Activated T-cell treated with anti-CD3 and anti-CD28 coated beads, Interleukin-2, amount 50 U/mL, for 72 hours (primary cell): ENCODE measurements at places on chromosomes 3 and 15. TPM values are rescaled to one million over a fixed set of nuclear protein-coding genes. Genes with fewer than 3 reads are reported as not detected.
A peak's percentile ranks its signal among the peaks of the same experiment; 100 is the strongest.

DNA sequence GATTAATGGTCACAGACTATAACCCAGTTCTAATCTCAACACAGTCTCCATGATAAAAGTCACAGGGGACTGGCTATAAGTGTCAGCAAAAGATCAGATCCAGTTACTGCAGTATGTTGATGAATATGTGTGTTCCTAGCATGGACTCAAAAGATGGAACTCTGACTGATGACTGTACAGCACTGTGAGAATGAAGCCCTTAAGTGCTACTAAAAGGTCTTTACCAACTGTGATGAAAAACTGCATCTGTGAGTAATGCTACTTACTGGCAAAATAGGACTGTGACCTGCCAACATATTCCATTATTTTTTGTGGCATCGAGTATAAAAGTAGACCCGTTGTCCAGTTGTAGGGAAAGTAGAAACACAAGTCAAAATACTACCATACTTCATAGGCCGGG is 284.2 kb downstream of the ROBO2 start:
- no peak for DNase-seq

DNA sequence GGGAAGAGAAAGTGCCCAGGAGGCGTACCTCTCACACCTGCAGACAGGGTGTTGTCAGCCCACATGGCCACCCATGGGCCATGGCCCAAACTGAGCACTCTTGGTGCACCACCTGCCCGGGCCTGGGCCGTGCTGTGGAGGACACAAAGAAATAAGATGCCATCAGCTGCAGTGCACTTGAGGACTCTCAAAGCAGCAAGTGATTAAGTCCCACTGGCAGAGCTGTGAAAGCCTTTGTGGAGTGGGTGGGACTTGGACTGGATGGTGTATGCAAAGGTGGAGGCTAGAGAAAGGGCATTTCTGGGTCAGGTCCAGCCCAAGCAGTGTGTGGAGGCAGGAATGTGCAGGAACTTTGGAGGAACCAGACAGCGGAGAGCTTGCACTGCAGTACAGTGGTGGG is 122.3 kb downstream of the MEGF11 start:
- no peak for DNase-seq

GRCh38 chr3:101292027-101292426 is 28.3 kb downstream of the IMPG2 start:
- no peak for DNase-seq

DNA sequence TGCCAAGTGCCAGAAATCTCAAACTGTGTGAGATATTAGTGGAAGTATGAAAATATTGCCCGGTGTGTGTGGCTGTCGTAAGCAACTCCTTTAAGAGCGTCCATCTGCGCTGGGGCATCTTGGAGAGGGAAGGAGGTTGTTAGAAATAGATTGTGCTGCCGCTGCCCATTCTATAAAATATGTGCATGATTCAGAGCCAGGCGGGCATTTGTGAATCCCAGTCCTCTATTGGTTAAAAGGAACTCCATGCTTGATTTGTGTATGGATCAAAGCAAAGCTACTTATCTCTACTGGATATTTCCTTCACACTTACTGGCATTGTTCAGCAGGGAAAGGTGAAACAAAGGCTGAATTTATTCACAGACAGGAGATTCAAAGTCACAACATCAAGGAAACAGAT is 89.6 kb upstream of the SNRK start:
- no peak for DNase-seq

Gene CHRD
- not detected for total RNA-seq

- no peak for DNase-seq
Measured at GRCh38 chr3:134877788-134878187, 82.7 kb downstream of the EPHB1 start.

- no peak for DNase-seq
Measured at GRCh38 chr3:13193320-13194284, 120.4 kb upstream of the IQSEC1 start.

GRCh38 chr15:31333820-31334219 is 7.2 kb downstream of the KLF13 start:
- DNase-seq = no peak

- no peak for DNase-seq
Measured at GRCh38 chr3:113620091-113620490, 76.4 kb downstream of the USF3 start.

Gene ROPN1
- not detected for total RNA-seq

DNA sequence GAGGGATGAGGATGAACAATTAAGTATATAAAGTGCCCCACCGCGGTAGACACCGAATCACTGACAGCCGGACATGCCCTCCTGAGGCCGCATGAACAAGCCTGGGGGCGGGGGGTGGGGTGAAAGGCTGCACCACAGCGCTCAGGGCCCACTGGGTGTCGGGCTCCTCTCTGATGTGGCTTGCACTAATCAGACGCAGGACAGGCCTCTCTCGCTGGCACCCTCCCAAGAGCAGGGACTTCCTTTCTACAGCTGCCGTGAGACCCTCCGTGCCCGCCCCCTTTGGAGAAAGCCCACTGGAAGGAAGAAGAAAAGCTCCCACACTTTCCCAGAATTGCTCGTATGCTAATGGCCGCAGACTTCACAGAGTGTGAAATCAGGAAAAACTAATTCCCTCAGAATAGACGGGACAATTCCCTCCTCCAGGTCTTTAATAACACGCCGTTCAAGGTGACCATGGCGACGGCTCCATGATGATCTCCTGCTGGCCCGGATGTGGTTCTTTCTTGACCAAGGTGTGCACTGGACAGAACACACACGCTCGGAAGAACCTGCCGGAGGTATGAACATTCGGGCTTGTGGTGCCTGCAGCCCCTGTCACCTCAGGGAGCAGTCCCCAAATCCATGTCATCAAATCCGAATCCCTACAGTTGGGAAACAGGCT is 32.0 kb downstream of the IQSEC1 start:
- DNase-seq = no peak

DNA sequence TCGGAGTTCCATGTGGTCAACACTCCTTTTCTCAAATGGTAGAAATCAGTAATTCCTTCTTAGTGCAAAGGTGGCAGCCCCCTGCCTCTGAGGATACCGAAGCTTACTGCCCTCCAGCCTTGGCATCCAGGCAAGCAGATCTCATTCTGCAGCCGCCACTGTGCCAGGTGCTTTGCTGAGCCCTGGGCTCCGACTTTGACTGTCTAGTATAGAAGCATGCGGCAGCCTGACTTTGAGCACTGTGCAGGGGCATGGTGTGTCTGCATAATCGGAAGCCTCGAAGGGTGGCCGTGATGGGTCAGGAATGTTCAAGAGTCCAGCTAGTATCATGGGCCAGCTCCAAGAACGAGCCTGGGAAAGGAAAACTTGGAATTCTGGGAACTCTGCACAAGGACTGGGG is 39.7 kb downstream of the ABTB1 start:
- DNase-seq = no peak

GRCh38 chr15:98758224-98758623 is 109.9 kb downstream of the IGF1R start:
- DNase-seq = no peak

DNA sequence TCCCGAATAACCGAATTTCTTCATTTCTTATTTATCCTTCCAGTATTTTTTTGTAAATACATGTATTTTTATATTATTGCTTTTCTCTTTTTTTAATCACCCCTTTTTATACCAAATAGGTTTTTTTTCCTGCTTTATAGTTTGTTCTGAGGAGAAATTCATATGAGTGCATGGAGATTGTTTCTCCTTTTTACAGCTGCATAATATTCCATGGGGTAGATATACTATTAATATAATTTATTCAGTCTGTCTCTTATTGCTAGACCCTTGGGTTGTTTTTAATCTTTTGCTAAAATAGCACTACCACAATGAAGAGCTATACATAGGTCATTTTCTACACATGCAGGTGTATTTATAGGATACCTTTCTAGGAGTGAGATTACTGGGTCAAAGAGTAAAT is 3.5 kb upstream of the TMEM87A start:
- DNase-seq = no peak

DNA sequence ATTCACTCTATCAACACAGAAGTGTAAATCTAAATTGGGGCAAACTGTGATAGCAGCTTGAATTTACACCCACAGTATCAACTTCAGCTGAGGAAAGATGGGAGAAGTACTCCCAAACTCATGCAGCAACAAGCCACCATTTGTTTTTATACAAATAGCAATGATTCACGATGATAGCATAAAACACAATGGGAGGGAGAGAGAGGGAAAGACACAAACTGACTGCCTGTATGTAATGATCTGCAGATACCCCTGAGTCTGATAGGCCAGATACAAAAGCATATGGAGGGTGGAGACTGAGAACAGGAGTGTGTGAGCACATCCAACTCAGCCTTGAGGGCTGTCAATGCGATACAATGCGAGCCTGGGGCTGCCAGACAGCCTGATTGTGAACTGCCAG is 79.2 kb downstream of the CNTN3 start:
- no peak for DNase-seq

DNA sequence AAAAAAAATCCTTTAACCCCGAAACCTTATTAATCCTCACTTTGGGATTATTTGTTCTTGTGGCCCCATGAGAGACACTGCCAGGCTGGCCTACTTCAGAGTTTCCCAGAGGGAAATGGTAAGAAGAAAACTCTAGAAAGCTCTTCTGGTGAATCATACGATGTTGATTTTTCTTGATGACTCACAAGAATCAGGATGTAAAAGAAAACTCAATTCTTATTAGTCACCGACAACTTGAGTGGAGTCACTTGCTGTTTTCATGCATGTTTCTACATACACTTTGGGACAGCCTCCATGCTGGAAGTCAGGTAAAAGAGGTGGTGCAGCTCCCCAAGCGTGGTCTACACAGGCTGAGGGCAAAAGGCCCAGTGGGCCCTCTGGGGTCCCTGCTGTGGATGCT is 42.8 kb downstream of the MYO5C start:
- DNase-seq = peak; percentile 23

DNA sequence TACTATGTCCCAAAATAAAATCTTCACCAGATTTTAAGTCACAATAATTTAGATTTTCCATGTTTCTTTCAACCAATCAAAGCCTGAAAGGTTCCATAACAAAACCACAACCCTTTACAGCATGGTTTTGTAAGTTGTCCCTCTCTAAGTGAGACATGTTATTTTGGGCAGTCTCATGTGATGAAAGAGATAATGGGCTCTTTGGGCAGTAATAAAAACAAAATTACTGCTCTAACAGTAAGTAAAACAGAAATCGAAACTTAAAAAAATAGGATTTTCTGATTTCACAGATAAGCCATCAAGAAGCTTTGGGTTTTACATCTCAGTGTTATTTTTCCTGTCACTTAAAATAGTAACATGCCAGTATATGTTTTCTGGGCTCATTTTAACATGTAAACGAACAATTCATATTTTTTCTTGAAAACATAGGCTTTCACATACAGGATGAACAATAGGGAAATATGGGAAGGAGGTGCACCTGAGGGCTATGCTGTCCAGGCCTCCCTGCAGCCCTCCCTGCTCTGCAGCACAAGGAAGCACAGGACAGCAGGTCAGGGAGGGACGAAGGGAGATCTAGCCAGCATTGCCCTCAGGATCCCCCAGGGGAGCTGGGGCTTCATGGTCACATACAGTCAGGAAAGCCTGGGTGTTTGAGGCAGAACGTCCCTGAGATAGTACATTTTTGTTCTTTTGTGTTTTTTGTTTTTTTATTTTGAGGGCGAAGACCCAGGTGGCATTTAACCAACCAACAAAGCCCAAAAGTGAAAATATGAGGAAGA is 157.4 kb downstream of the SHOX2 start:
- no peak for DNase-seq

- no peak for DNase-seq
Measured at GRCh38 chr3:156465194-156465593, 89.7 kb downstream of the SSR3 start.
